Gastrocnemius medialis (tissue), 4 donors: ENCODE measurements at places on chromosomes 16 and 17. TPM values are rescaled to one million over a fixed set of nuclear protein-coding genes. Genes with fewer than 3 reads are reported as not detected.

Gene SNX20
- 0.17 TPM for total RNA-seq

Gene DOC2B
- 1.1 TPM for total RNA-seq

DNA sequence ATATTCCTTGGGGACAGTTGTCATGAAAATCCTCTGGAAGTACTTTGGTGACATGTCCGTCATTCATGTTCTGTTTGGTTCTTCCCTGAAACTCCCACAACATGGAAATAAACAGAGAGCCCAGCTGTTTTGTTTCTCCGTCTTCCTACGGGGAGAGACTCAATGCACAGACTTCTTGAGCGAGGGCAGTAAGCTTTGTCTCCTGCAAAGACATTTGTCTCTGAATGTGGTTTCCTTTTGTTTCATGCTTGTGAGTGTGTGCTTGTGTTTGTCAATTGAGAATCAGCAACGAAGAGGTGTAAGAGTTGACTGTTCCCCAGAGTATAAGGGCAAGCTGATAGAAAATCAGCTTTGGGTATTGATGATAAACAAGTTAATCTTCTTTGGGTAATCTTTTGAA is 643.0 kb upstream of the RBFOX1 start:
- no peak for DNase-seq
- no peaks in the 10 kb centered on the region for H3K36me3 ChIP-seq
- no peak overlapping the region for H3K4me3 ChIP-seq
- no peaks in the 10 kb centered on the region for H3K27me3 ChIP-seq
- H3K4me1 ChIP-seq = no peaks in the 10 kb centered on the region

Gene SNTB2
- 36.8 TPM for total RNA-seq

GRCh38 chr17:82424001-82424862 is 5.8 kb upstream of the OGFOD3 start:
- no peak overlapping the region for H3K27ac ChIP-seq
- no peak for DNase-seq
- H3K27me3 ChIP-seq = no peaks in the 10 kb centered on the region
- no peak overlapping the region for H3K4me3 ChIP-seq

DNA sequence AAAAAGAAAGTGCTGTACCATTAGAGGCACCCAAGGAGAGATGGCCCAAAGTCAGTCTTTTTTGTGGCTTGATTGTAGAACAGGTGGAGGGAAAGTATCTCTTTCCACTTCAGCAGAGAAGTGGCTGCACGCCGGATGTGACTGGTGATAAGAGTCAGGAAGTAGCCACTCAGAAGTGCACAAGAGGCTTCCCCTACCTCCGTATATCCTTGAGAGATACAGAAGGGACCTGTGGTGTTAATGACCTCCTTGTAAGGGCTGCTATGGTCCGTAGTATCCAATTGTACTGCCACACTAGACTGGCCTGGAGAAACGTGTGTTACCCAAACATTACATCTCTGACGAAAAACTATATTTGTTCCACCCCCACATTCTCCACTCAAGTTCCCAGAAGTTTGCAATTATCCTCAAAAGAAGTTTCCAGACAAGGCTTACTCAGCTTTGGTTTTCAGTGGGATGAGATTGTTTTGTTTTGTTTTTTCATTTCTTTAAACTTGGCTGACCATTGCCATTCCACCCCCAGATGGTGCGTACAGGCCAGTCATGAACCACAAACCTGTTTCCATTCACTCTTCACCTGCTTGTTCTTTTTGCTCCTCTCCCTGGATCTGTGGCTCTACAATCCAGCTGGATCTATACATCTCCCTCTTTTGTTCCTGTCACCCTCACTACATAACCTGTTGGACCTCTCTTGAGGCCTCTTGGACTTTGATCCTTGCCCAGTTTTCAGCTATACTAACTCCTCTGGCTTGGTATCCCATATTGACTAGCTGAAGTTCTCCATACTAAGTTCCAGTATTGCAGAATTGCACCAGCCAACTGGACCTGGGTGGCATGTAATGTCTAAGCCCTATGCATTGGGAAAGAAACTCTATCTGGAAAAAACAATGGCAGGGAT is 20.7 kb upstream of the MED13 start:
- no peak for DNase-seq
- no peaks in the 10 kb centered on the region for H3K27me3 ChIP-seq
- H3K27ac ChIP-seq = no peak overlapping the region
